Esophagus squamous epithelium (tissue), 5 donors: ENCODE measurements at places on chromosomes 16 and 17.

DNA sequence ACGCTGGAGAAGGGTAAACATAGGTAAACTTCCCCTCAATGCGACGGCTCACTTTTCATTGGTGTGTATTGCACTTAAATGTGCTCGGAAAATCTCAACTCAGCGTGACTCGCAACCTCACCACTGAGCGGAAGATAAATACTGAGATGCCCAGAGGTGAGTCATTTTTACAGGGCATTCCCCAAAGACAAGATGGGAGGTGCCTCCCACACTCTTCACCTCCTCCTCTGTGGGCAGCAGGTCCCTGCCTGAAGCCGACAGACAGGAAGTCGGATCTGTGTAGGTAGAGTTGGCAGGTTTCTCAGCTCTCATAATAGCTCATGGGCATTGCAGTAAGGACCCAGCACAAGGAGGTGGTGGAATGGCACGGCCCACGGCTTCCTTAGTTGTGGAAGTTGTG, 274.6 kb upstream of the HSBP1 start:
- no peak for DNase-seq

- no peak for DNase-seq
These were observed 64.0 kb downstream of the TANGO6 start for GRCh38 chr16:68907297-68907696.

DNA sequence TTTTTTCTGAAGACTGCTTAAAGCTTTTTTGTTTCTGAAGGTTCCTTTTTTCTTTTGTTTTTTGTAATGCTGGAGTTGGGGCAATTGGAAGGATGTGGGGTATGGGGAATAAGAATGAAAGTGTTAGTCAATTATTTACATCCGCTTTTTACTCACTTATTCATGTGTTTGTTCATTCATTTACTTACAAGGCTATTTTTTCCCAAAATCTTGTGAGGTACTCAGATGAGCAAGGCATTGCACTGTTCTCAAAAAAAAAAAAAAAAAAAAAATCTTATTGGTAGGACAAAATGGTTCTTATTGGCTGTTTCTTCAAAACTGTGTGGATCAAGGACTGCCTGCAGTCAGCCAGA, 55.7 kb downstream of the PLD6 start:
- no peak for DNase-seq

DNA sequence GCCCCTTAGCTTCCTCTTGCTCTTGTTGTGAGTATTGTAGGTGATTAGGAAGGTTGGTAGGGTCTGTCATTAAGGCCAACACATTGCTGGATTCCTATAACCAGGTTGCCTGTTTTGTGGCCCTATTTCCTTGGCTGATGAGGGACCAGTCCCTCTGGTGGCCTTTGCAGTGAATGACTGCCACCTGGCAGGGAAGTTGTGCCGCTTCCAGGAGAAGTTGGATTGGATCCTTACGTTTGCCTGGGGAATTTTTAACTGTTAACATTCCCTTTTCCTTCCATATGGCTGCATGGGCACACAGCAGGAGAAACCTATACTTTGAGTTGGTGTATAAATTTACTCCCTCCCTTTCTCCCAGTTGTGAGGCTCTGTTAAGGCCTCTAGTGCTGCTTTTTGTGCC, 32.4 kb downstream of the LCMT1 start:
- DNase-seq, result no peak

DNA sequence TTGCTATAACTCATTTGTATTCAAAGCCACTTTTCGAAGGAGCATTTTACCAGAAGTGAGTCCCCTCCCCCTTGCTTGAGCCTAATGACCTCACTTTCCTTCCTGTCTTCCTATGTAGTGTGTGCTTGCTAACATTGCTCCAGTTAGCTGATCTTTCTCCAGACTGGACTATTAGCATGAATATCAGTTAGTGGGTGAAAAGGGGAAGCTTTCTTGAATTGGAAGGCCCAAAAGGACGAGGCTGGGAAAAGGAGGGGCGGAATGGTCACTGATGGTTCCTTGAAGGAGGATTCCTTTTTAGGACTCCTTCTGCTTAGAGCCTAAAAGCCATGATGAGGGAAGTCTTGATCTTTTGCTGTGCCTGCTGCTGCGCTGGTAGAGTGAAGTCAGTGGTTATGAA, 11.9 kb downstream of the MAP3K3 start:
- DNase-seq, result no peak

DNA sequence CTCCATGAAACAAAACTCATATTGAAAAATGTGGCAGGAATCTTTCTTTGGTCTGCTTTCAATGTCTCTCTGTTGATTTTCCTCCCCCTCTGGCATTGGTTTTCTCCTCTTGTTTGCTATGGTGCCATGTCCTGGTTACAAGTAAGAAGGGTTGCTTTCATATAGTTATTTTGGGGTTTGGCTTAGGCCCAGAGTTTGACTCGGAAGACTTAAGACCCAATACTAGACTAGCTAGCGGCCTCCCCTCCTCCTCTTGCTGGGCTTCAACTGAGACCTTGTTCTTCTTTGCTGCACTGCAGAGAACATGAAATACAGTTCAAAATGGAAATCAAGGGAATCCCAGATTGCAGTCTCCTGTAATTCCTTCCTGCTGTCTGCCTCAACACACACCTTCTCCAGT, 30.0 kb upstream of the CLEC18A start:
- DNase-seq, result no peak

- no peak for DNase-seq
These were observed 2.1 kb downstream of the IGFALS start for GRCh38 chr16:1791256-1791942.

- no peak for DNase-seq
These were observed 45.1 kb downstream of the SOCS3 start for GRCh38 chr17:78314683-78315354.

DNA sequence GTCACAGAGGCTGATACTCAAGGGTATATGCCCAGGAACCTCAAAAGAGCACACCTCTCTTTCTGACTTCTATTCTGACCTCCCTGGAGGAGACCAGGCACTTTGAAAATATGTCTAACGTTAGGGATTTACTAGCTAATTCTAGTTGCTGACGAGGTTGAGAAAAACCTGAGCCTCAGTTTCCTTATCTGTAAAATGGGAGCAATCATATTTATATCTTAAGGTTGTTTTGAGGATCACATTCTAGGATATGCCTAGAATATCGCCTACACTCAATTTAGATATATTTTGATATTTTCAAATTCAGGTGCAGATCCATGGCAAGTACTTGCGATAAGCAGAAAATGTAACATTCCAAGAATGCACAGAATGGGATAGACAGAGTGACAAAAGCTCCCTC, 425.8 kb downstream of the GRIN2A start:
- no peak for DNase-seq

DNA sequence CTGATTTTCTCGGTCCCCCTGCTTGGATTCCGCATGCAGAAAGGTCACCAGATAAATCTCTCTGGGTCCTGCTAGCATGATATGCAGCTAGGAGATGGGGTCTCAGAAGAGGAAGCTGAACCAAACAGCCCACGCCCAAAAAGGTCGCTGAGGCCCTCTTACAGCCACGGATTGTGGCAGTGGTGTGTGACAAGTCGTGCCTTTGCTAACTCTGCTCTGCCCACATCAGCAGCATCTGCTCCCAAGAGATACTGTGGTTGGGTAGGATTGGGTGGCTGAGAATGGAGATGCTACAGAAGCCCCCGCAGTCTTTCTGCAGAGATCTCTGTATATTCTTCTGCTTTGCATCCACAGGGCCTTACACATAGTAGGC, 15.2 kb upstream of the SKAP1 start:
- no peak for DNase-seq

DNA sequence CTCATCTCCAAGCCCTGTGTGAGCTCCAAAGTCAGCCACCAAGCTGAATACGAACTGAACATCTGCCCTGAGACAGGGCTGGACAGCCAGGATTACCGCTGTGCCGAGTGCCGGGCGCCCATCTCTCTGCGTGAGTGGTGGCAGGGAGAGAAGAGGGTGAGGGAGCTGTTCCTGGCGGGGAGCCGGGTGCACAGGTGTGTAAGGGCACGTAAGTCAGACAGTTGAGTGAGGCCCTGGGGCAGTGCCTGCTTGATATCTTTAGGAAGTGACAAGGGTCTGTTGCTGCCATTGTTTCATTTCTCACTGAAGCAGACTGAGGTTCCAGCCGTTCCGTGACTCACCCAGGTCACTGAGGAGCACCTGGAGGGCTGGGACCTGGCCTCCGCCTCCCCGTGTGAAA, 12.4 kb downstream of the DEF8 start:
- no peak for DNase-seq

DNA sequence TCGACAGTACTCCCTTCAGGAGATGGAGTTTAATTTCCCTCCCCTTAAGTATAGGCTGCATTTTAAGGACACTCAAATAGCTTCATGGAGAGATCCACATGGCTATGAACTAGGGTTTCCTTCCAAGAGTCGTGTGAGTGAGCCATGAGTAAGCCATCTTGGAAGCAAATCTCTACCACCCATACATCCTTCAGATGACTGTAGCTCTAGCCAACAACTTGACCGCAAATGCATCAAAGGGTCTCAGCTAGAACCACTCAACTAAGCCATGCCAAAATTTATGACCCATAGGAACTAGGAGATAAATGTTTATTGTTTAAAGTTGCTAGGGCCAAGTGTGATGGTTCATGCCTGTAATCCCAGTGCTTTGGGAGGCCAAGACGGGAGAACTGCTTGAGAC, 43.4 kb downstream of the METTL16 start:
- no peak for DNase-seq

DNA sequence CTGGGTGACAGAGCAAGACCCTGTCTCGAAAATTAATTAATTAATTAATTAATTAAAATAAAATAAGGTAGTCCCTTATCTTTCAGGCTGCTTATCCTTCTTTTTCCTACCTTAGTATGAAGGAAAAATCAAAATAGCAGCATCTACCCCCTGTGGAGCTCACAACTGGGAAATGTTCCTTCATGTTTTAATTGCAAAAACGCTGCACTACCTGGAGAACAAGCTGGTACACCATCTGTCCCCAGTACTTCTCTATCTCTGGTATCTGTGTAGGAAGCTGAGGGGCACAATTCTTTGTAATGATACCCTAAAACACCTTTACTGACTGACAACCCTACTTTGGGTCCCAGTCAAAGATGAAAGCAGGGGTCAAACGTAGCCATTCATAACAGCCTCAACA, 55.1 kb upstream of the MNT start:
- DNase-seq, result no peak

DNA sequence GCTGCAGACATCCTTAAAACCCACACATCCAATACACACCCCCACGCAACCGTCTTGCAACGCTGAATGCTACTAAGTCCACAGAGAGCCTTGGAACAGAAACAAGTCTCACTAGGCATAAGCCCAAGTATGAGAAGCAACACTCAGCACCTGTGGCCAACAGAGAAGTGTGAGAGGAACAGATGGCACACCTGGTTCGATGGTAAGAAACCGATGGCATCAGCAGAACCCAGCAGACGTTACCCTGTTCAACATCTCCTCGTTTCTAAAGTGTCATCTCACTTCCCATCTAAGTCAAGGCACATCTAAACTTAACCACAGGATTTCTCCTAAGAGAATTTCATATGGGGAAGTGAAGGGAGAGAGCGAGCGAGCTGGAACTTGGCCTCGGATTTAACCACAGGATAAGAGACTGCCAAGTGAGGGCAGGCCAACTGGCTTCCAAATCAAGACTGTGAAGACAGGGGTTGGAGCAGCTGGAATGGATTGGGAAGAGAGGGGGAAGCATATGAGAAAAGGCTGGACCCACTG, 41.0 kb downstream of the NXPH3 start:
- DNase-seq, result no peak

- DNase-seq, result no peak
These were observed 32.8 kb downstream of the DNAH2 start for GRCh38 chr17:7750321-7750821.

DNA sequence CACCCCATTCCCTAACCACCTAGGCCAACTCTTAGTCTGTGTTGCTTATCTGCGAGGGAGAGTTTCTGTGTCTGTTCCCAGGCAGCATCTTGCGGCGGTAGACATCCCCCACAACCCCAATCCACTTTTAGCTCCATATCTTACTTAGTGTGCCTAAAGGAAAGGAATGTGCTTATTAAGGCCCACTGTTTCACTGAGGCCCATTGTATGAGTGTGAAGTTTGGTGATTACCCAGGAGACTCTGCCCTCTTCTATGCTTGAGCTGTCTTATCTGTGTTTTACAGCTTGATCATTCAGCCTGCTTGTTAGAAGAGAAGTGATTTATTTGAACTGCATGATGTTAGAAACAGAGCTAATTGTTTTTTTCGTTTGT, 10.3 kb upstream of the MLYCD start:
- DNase-seq, result no peak

GRCh38 chr17:81685108-81685507, 1.3 kb downstream of the HGS start:
- DNase-seq, result no peak

DNA sequence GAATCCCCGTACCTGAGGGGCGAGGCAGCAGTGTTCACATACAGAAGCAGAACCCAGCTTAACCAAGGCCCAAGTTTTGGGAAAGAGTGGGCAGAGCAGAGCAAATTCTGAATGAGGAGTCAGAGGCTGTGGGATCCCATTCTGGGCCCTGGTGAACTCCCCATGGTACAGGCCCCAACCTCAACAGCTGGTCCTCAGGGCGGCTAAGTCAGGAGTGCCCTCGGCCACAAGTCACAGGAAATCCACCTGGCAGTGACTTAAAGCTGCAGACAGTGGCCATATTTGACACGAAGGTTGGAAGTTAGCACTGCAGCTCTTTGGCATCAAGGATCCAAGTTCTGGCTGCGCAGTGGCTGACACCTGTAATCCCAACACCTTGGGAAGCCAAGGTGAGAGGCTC, 237.1 kb downstream of the PARN start:
- no peak for DNase-seq

GRCh38 chr17:50787106-50787505, 19.8 kb upstream of the ANKRD40CL start:
- DNase-seq, result no peak

DNA sequence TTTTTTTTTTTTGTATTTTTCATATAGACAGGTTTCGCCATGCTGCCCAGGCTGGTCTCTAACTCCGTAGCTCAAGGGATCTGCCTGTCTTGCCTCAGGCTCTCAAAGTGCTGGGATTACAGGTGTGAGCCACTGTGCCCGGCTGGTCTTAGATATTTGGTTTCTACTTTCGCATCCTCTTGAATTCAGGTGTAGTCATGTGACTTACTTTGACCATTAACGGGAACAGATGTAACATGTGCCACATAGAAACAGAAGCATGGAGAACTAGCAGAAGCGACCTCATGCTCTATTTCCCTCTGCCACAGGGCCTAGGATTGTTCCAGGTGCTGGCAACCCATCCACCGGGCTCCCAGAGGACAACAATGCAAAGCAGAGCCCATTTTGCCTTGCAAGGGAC, 166.6 kb downstream of the CYLD start:
- DNase-seq, result no peak

- DNase-seq, result no peak
These were observed 11.4 kb upstream of the APOH start for GRCh38 chr17:66240630-66241029.
